ENCODE measurements at places on chromosomes 4 and X.

GRCh38 chr4:111775556-111776297 lies 369.5 kb upstream of the FAM241A start:
- DNase-seq: no peak

DNA sequence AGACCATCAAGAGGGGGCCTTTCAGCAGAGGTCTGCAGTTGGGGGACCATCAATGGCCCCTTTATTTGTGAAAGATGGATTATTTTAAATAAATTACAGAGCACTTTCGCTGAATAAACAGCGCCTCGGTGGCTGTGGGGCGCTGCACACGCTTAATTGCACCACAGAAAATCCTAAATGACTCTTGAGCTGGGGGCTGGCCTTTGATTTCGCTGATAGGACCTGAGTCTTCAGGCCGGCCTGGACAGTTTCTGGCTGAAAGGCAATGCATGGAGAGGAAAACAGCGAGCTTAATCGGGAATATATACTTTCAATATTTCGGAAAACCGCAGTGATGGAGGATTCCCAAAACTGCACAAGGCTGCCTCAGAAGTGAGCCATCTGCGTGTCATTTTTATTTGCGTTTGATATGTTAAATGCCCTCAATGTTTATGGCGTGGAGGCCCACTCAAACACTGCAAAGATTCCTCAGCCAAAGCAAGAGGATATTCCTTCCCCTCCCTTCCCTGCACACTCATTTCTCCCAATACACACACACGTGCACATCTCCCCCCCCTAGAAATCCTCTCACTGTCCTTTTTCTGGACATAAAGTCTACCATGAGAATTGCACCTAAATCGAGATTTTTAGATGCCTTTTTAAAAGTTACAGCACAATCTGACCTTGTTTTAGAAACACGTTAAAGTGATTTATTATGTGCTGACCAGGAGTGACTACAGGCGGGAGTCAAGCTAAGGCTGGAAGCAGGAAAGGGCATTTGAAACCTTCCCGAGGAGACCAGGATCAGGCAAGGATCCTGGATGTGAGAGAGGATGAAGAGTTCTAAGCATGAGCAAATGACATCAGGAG lies 340.7 kb downstream of the RAB28 start:
- no peak for DNase-seq

DNA sequence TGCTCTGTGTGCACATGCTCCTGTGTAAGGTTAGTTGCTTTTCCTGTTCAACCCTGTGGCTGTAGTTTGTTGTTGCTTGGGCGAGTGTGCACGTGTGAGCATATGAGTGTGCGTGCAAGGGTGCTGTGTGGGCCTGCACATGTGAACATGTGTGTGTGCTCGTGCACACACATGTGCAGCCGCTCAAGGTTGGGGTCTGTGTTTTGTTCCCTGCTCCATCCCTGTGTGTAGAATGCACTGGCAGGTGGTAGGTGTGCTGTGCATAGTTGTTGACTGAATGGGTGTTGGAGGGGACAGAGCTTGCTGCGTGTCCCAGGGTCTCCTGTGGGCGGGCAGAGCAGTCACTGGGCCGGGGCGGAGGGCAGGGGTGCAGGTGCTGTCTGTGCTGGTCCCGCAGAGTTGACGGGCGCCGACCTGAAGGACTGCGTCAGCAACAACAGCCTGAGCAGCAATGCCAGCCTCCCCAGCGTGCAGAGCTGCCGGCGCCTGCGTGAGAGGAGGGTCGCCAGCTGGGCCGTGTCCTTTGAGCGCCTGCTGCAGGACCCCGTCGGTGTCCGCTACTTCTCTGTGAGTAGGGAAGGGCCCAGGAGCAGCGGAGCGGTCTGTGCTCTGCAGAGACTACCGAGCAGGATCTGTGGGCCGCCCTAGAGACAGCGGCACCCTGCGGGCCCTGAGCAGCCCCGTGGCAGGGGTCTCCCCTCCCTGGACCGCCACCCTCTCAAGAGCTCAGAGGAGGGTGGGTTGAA lies 27.9 kb upstream of the HGFAC start:
- no peak for DNase-seq

- DNase-seq: no peak
These were observed 504.2 kb upstream of the IGFBP7 start for GRCh38 chr4:57614257-57614932.

GRCh38 chr4:147096667-147097604 lies 151.3 kb upstream of the TTC29 start:
- no peak for DNase-seq

- DNase-seq: peak; percentile 79
These were observed 191.2 kb downstream of the RRAGB start for GRCh38 chrX:55908661-55909212.

DNA sequence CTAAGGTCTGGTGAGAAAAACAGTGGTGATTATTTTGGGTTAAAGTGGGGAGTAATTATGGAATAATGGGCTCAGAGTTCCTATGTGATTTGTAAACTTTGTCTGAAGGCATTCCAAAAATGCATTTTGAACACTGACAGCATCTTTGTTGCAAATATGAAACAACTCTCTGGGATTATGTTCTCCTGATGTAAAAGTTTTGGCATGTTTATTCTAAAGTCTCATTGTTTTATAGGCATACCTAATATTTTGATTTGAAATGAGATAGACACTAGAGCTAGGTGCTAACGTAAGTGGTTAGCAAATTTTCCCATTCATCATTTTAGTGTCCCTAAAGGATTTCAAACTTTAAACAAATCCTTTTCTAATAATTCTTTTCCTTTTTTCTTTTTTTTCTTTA lies 140.9 kb upstream of the ANXA3 start:
- no peak for DNase-seq

GRCh38 chr4:110533940-110534339 lies 58.0 kb downstream of the ENPEP start:
- DNase-seq: peak; percentile 8

GRCh38 chrX:30637874-30638815 lies 15.1 kb upstream of the GK start:
- DNase-seq: no peak

DNA sequence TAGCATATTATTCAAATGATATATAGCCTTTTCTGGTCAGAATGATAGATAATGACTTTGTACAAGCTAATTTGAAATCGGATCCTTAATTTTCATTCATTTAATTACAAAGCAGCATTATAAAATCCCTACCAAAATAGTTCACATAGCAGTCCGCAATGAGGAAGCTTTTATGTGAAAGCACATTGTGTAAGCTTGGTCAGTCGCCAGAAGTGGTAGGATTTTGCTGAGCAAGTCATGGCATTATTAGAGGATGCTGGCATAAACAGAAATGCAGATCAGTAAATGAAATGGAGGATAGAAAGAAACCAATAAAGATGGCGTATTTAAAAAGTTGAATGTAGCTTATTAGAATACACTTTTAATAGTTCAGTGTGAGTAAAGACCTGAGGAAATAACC lies 93.2 kb upstream of the DIAPH2 start:
- no peak for DNase-seq

GRCh38 chrX:120290107-120290506 lies 21.2 kb downstream of the TMEM255A start:
- no peak for DNase-seq

- no peak for DNase-seq
These were observed 17.1 kb upstream of the C1QTNF7 start for GRCh38 chr4:15410750-15411149.

GRCh38 chr4:25884031-25884782 lies 21.4 kb upstream of the SEL1L3 start:
- no peak for DNase-seq

GRCh38 chr4:128591482-128591881 lies 218.0 kb upstream of the JADE1 start:
- DNase-seq: peak; percentile 30

GRCh38 chrX:11267425-11267824 lies 25.8 kb upstream of the AMELX start:
- DNase-seq: no peak

DNA sequence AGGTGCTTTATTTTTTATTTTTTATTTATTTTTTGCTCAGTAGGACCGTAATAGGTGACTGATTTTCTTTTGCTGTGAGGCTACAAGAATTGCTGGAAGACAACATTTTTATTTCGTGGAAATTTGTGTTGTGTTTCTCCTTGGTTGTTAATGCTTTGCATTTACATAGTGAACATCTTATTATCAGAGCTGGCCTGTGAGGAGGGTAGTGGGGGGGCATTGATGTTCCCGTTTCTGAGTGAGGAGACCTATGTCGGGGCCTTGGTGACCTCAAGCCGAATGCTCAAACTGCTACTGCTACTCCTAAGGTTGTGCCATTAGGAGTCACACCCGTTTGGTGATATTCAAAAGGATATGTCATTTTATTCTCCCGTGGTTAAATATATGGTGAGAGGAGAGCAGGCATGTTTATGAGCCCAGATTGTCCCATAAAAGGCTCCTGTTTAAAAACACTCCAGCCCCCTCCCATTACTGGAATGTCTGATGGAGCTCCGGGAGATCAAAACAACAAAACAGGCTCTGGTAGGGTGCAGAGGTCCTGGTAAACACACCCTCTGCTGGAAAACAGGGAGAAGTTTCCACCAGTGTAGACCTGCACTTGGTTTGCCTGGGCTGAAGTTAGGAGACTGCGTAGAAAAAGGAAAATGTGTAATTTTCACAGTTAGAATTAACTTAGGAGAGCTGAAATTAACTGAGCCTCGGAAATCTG lies 5.6 kb downstream of the PDGFRA start:
- DNase-seq: peak; percentile 50

DNA sequence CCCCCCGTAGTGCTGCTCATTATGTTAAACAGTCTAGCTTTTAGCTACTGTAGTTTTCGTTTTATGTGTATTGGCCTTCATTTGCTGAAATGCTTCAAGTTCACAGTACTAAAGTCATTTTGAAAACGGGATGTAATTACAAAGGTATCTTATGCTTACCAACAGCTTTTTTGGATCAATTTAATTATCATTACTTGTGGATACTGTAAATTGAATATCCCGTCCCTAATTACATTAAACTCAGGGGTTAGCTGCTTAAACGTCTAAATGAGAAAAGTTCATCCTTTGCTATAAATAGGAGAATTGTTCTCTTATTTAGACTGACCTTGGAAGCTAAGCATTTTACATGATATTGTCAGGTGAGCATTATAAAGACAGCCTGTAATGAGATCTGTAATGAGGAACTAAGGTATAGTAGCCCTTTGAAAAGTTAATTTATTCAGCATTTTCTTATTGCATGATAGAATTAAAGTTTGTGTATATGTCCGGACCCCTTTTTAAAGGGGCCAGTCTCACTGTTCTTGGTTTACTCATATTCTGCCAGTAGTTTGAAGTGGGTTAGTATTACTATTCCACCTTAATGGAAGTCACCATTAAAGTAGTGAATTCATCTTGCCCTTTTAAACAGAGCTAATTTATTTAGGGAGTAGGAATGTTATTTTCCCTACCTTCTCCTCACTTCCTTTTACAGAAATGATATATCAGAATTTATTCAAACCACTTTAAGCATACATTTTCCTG lies 252.6 kb downstream of the TENM3 start:
- no peak for DNase-seq

DNA sequence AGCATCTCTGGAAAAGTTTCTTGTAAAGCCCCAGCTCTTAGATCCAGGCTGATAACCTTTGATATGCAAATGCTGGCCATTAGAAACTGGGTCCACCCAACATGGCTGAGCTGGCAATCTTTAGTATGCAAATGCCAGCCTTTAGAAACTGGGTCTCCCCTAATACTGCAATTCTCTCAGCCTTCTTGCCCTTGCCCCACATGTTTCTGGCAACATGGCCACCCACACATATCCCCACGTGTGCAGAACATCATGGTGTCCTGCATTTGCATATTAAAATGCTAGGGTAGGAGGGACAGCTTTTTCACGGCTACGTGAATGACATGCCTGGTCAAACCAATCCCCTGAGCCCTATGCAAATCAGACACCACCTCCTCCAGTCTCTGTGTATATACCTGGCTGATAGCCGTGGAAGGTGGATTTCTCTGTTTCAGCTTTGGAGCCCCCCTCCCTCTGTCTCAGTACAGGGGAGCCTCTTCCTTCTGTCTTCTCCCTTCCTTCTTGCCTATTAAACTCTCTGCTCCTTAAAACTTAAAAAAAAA lies 344.0 kb upstream of the NWD2 start:
- peak; percentile 23 for DNase-seq
